Adrenal gland (tissue), 19 donors: ENCODE measurements at places on chromosomes 7 and 10. TPM values are rescaled to one million over a fixed set of nuclear protein-coding genes. Genes with fewer than 3 reads are reported as not detected.

The HPS1 gene
- 78.3 TPM for polyA plus RNA-seq

The HTRA1 gene
- polyA plus RNA-seq, result 73.5 TPM

GRCh38 chr10:71888623-71889387 lies 37.8 kb upstream of the PSAP start:
- DNase-seq, result peak; percentile 85

- no peak for DNase-seq
Measured at GRCh38 chr7:23183279-23184012, 1.6 kb downstream of the NUP42 start.

DNA sequence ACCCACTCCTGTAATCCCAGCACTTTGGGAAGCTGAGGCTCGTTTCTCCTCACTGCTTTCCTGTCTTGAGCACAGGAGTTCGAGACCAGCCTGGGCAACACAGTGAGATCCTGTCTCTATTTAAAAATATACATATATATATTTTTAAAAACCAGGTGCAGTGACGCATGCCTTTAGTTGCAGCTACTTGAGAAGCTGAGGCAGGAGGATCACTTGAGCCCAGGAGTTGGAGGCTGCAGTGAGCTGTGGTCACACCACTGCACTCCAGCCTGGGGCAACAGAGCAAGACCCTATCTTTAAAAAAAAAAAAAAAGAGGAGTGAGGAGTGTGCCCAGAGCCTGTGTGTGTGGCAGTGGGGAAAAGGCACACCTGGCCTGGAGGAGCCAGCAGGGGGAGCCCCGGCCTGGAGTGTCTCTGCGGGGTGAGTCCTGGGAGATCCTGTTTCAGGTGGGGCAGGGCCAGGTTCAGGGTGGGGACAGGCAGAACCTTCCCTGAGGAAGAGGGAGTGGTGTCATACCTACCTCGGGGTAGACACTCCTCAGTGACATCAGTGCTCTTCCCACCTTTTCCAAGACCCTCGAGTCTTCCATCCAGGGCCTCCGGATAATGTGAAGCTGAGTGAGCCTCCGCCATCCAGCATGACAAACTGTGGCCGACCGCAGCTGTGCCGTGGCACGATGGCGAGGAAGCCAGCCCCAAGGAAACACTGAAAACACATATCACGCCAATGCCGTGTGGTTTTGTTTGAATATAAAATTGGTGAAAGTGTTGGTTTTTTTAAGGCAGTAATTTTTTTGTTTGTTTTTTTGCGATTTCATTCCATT lies 9.0 kb upstream of the ARPC1B start:
- no peak for DNase-seq
